ENCODE measurements at places on chromosomes 1 and 21.

DNA sequence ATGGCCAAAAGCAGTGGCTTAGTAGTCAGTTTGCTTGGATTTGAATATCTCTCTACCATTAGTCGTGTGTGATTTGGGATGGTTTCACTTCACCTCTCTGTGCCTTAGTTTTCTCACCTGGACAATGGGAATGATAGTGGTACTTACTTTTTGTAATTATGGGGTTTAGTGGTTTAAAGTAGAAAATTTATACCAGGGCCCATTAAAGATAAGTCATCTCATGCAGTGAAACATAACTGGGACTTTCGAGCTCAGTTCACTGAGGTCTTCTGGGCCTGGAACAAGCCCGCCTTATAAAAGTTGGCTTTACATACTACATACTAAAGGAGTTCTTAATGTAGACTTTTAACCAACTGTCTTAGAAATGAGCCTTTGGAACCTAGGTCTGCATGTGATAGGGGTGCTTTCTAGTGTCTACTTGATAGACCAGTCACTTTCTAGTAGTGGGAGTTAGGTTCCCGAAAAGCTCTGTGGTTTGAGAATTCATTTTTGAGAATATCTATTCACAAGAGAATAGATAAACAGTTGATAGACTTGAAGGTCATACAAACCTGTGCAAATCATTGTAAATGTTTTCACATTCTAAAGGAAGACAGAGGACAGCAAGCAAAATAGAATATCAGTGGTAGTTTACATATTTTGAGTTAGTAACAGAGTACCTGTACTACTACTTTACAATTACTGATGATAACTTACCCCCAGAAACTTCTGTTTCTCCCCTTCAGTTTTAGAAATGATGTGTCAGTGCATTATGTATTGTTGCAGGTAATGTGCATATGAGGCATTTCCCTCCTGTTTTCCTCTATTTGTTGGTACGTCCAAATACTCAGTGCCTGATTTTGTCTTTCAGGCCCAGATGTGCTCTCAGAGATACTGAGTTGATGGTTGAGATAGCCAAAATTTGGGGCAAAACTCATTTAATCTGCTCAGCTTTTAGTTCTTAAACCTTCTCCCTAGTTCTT, 48.0 kb downstream of the DYRK1A start:
- DNase-seq, result no peak

DNA sequence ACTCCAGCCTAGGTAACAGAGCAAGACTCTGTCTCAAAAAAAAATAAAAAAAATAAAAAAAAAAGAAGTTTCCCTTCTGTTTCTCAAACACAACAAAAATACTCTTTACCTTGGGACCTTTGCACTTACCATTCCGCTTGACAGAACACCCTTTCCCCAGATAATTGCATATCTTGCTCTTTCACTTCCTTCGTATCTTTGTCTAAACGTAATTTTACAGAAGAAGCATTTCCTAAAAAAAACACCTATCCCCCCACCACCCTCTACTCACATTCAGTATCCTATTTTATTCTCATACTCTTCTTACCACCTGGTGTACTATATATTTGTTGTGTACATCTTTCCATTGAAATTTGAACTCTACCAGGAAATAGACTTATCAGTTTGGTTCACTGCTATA, 32.7 kb downstream of the ASH1L start:
- no peak for DNase-seq

GRCh38 chr1:202081992-202082391, 40.7 kb upstream of the GPR37L1 start:
- DNase-seq, result no peak

DNA sequence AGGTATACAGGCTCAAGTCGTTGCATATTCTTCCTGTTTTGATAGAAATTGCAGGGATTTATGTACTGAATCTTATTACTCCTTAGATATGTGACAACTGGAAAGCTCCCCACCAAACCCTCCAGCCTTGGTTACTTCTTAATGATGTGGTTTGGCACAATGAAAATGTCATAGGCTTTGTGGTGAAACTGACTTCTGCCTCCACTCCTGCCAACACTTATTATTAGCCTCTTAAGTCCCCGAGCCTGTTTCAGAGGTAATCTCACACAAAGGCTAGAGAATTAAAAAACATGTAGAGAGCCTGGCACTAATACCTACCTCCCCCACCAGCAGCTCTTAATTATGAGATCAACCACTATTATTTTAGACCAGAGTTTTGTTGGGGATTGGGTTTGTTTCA, 4.2 kb downstream of the COX20 start:
- DNase-seq, result no peak

DNA sequence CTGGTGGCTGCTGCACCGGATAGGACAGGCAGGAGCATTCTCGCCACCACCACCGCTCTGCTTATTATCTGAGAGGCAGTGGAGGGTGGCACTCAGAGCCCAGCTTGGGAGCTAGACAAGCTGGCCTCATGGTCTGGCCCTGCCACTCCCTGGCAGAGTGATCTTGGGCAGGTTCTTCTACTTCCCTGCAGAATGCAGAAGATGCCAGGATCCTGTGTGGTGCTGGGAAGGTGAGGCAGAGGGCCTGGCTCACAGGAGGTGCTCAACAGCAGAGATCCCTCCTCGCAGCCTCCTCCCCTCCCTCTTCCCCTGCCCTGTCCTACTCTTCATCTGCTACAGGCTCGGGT, 60.4 kb downstream of the ARHGEF10L start:
- no peak for DNase-seq

DNA sequence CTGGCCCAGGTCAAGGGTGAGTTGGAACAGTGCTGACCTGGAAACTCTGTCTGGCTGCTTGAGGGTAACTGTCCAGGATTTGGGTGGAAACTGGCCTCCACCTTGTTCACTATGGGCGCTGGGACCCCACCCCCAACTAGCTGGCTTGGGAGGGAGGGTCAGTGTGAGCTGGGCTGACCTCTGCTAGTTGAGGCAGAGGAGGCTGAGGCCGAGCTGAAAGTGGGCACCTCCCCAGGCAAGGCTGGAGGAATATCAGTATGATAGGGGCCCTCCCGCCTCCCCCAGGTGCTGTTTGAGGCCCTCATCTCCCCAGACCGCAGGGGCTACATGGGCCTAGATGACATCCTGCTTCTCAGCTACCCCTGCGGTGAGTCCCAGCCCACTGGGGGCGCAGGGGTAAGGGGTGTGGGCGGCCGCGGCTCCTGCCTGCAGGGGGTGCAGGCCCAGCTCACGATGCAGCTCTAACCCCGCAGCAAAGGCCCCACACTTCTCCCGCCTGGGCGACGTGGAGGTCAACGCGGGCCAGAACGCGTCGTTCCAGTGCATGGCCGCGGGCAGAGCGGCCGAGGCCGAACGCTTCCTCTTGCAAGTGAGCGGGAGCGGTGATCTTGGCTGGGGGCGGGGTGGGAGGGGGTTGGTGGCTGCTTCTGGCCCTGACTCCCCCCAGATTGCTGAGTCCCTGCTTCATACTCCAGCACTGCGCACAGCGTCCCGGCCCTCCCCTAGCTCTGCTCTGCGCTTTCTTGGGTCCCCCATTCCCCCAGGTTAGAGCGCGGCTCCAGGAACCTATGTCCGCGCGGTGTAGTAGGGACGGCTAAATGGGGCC, 22.9 kb downstream of the PTPRU start:
- DNase-seq, result no peak

DNA sequence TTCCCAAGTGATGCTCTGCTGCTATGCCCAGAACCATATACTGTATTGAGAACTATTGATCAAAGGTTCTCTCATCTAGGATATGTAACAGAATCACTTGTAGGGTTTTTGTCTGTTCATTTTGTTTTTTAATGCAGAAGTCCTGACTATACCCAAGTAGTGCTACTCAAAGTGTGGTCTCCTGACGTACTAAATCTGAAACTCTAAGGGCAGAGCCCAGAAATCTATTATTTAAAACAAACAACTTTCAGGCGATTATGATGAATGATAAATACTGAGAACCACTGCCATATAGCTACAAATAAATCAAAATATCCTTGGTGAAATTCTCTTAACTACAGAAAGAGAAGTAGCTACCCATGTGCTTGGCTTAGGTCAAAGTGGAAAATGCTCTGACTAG, 10.1 kb downstream of the ZZZ3 start:
- DNase-seq, result no peak

- DNase-seq, result no peak
Observed at GRCh38 chr1:18817795-18818435, 41.5 kb downstream of the TAS1R2 start.

- DNase-seq, result no peak
Observed at GRCh38 chr1:162732094-162732493, 58.4 kb upstream of the HSD17B7 start.

- DNase-seq, result no peak
Observed at GRCh38 chr1:184036517-184036949, 995 bp downstream of the COLGALT2 start.

DNA sequence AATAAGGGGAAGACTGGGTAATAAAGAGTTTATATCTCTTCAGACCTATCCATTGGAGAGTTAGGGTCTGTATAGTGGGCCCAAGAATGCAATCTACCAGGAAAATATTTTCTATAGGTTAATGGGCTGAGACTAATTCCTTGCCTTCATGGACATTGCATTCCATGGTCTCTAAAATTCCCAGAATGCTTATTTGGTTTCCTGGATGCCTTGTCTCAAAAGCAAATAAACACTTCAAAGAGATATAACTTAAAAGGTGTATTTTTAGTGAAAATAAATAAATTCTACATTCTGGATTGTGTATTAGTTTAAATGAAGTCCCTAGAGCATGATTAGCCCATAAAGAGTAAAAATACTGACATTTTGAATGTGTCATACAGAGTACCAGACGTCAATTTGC, 550.1 kb upstream of the PKN2 start:
- no peak for DNase-seq

GRCh38 chr21:38822778-38823238, 17.1 kb downstream of the ETS2 start:
- no peak for DNase-seq

GRCh38 chr1:31790140-31790539, 25.7 kb downstream of the SPOCD1 start:
- DNase-seq, result no peak

GRCh38 chr1:157234705-157235273, 96.6 kb upstream of the ETV3 start:
- no peak for DNase-seq

- no peak for DNase-seq
Observed at GRCh38 chr1:195580988-195581387, 1027.3 kb downstream of the KCNT2 start.

GRCh38 chr1:93816970-93817678, 61.9 kb downstream of the DNTTIP2 start:
- no peak for DNase-seq

- no peak for DNase-seq
Observed at GRCh38 chr1:69076631-69077030, 491.1 kb upstream of the LRRC7 start.

GRCh38 chr1:9860887-9861286, 37.1 kb upstream of the CLSTN1 start:
- no peak for DNase-seq

DNA sequence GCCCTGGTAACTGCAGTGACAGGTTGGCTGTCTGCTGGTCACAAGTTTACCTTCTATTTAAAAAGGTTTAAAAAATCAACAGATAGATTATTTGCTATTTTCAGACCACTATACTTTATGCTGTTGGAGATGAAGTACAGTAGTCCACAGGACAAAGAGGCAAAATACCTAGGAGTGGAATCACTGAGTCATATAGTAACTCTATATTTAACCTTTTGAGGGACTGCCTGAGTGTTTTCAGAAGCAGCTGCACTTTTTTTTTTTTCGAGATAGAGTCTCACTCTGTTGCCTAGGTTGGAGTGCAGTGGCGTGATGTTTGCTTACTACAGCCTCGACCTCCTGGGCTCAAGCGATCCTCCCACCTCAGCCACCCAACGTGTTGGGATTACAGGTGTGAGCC, 11.7 kb downstream of the CNIH4 start:
- DNase-seq, result no peak

DNA sequence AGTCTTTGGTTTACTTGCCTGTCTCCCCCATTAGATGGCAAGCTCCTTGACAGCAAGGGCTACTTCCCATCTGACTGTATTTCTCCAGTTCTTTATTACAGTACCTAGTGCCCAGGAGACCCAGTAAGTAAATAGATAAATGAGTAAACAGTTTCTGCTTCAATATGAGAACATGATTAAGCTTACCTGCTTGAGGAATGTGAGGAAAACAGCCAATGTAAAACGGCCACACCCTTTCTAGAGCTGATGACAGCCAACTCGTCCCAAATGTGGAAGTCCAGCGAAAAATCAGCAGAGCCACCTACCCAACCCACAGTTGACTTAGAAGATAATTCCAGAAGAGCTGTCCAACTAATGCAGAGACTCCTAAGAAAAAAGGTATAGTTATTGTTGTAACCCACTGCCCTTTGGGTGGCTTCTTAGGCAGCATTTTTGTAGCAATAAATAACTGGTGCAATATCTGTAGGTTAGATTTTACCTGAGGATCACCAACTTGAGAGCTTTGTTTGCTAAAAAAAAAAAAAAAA, 6.5 kb upstream of the DR1 start:
- no peak for DNase-seq

DNA sequence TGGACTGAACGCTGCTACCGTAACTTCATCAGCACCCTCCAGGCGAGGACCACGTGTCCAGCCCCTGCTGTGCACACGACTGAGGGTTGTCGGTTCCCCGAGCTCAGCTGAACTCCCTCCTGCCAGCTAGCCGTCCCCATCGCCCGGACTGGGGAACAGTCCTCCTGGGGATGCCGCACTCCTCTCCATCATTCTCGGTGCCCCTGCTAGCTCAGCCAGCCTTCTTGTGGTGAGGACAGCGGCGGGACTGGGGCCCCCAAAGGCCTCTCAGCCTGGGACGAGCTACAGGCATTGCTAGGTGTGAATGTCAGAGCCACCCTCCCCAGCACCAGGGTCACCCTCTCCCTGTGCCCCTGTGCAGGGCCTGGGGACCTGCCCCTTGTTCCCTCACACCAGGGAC, 8.8 kb upstream of the TTC34 start:
- DNase-seq, result no peak

DNA sequence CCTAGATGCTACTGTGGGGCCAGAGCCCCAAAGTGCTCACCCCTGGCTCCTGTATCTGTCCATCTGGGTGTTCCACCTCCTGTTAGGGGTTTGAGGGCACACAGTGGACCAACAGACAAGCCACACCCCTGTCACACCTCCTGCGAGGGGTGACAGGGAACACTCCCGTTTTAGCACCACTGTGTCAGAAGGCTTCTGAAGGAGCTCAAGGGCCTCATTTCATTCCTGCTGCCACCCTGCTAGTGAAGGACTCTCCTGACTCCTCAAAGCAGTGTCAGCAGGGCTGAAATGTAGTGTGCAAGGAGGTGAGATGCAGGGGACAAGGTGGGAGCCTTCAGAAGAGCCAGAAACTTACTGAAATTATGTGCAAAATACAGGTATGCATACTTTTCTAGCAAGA, 174.6 kb downstream of the GPATCH2 start:
- DNase-seq, result no peak

- no peak for DNase-seq
Observed at GRCh38 chr1:170807432-170807831, 127.9 kb upstream of the MROH9 start.

DNA sequence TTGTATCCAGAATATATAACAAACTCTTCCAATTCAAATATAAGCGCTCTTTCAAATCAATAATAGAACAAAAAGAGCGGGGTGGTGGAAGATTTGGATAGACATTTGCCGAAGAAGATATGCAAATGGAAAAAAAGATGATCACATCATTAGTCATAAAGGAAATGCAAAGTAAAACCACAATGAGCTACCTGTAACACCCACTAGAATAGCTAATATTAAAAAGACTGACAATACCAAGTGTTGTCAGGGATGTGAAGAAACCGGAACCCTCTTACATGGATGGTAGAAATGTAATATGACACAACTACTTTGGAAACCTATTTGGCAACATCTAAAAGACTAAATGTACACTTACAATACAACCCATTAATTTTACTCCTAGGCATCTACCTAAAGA, 5.7 kb upstream of the TRAF5 start:
- DNase-seq, result no peak
